ENCODE measurements at places on chromosomes 3 and 15. TPM values are rescaled to one million over a fixed set of nuclear protein-coding genes. Genes with fewer than 3 reads are reported as not detected.

Gene RLBP1
- total RNA-seq = not detected

Gene FEZF2
- total RNA-seq = not detected

Gene PIGZ
- total RNA-seq = 5.4 TPM

Gene TTLL3
- 17.6 TPM for total RNA-seq

Gene GUCA1C
- total RNA-seq = not detected

Gene FGD5
- total RNA-seq = 5.4 TPM

Gene TF
- 2.8 TPM for total RNA-seq

Gene MINDY4B
- total RNA-seq = not detected

GRCh38 chr3:55626279-55626665, 139.2 kb upstream of the WNT5A start:
- no peak for DNase-seq
- H3K36me3 ChIP-seq = no peaks in the 10 kb centered on the region
- no peaks in the 10 kb centered on the region for H3K27me3 ChIP-seq
- no peaks in the 10 kb centered on the region for H3K4me1 ChIP-seq

DNA sequence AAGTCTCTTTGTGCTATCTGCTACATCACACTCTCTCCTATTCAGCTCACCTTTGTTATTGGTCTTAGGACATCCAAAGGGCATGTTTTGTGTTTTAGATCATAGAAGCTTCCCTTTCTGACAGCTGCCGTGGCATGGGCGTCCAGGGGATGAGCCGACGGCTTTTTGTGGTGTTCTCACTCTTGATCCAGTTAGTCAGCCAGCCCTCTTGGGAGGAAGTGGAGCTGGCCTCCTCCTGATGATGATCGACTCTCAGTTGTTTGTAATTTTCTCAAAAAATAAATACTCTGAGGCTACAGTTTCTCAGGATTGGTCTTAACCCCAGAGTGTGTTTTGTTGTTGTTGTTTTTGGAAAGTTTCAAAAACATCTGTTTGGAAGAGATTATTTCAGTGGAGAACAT, 34.4 kb downstream of the BOC start:
- H3K4me1 ChIP-seq = peaks cover 10% of the 10 kb centered on the region
- no peaks in the 10 kb centered on the region for H3K27me3 ChIP-seq
- no peak overlapping the region for H3K4me3 ChIP-seq

GRCh38 chr3:14451844-14452739, 49.7 kb downstream of the SLC6A6 start:
- peak; percentile 87 for DNase-seq
- peak overlapping the region; percentile 89 for H3K27ac ChIP-seq
- H3K36me3 ChIP-seq = no peaks in the 10 kb centered on the region
- H3K4me1 ChIP-seq = peaks cover 45% of the 10 kb centered on the region
- no peak overlapping the region for H3K4me3 ChIP-seq

- DNase-seq = no peak
- no peaks in the 10 kb centered on the region for H3K36me3 ChIP-seq
- no peaks in the 10 kb centered on the region for H3K4me1 ChIP-seq
- no peaks in the 10 kb centered on the region for H3K27me3 ChIP-seq
Observed at GRCh38 chr15:92001307-92001706, 147.8 kb downstream of the SLCO3A1 start.

GRCh38 chr15:40477642-40478327, 7.0 kb downstream of the CHST14 start:
- H3K27ac ChIP-seq = no peak overlapping the region
- no peaks in the 10 kb centered on the region for H3K36me3 ChIP-seq
- H3K4me3 ChIP-seq = no peak overlapping the region
- no peaks in the 10 kb centered on the region for H3K27me3 ChIP-seq

DNA sequence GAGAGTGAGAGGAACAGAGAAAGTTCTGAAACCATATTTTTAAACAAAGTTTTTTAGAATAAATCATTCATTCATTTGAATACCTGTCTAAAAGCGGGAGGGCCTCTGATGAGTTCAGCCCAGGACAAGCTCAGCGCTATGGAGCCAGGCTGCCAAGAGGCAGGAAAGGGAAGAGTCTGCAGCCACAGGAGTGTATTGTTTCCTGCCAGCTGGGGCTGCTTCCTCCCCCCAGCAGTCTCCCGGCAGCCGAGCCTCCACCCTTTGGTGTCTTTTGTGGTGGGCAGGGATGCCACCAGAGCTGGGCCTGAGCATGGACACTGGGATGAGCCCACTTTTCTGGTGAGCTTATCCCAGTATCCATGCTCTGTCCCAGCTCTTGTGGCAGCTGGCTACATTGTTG, 199.5 kb upstream of the TPRG1 start:
- no peaks in the 10 kb centered on the region for H3K27me3 ChIP-seq
- H3K4me1 ChIP-seq = no peaks in the 10 kb centered on the region
- no peak overlapping the region for H3K4me3 ChIP-seq
- no peaks in the 10 kb centered on the region for H3K36me3 ChIP-seq
- no peak for DNase-seq
- H3K27ac ChIP-seq = no peak overlapping the region

GRCh38 chr15:39313467-39313866, 267.4 kb upstream of the THBS1 start:
- no peaks in the 10 kb centered on the region for H3K4me1 ChIP-seq
- no peak overlapping the region for H3K27ac ChIP-seq
- no peak for DNase-seq
- H3K4me3 ChIP-seq = no peak overlapping the region
- H3K36me3 ChIP-seq = no peaks in the 10 kb centered on the region
- H3K27me3 ChIP-seq = no peaks in the 10 kb centered on the region

- no peak for DNase-seq
- peak overlapping the region; percentile 34 for H3K27ac ChIP-seq
- H3K36me3 ChIP-seq = no peaks in the 10 kb centered on the region
- H3K4me3 ChIP-seq = no peak overlapping the region
Observed at GRCh38 chr3:52982839-52983238, 63.0 kb downstream of the SFMBT1 start.

- H3K36me3 ChIP-seq = no peaks in the 10 kb centered on the region
- H3K27me3 ChIP-seq = no peaks in the 10 kb centered on the region
- no peaks in the 10 kb centered on the region for H3K4me1 ChIP-seq
- H3K4me3 ChIP-seq = no peak overlapping the region
- no peak for DNase-seq
- H3K27ac ChIP-seq = no peak overlapping the region
Observed at GRCh38 chr3:143408771-143409170, 289.2 kb downstream of the CHST2 start.

DNA sequence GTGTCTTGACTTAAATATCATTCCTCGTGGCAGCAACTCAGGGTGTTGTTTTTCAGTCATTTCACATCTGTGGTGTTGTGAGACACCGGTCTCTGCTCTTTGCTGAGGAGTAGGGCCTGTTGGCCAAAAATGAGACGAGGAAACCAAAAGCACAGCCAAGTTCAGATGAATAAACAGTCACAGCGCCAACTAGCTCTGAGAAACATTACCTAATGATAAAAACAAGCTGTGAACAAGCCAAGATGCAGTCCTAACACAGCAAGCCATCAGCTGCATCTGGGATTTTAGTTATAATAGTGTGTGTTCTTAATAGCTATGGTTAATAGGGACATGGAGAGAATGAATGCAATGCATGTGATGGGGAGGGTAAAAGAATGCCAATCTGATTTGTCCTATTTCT, 843.4 kb upstream of the DPPA4 start:
- no peaks in the 10 kb centered on the region for H3K36me3 ChIP-seq
- peaks cover 6% of the 10 kb centered on the region for H3K4me1 ChIP-seq
- H3K4me3 ChIP-seq = no peak overlapping the region
- H3K27me3 ChIP-seq = no peaks in the 10 kb centered on the region
- DNase-seq = peak; percentile 20

DNA sequence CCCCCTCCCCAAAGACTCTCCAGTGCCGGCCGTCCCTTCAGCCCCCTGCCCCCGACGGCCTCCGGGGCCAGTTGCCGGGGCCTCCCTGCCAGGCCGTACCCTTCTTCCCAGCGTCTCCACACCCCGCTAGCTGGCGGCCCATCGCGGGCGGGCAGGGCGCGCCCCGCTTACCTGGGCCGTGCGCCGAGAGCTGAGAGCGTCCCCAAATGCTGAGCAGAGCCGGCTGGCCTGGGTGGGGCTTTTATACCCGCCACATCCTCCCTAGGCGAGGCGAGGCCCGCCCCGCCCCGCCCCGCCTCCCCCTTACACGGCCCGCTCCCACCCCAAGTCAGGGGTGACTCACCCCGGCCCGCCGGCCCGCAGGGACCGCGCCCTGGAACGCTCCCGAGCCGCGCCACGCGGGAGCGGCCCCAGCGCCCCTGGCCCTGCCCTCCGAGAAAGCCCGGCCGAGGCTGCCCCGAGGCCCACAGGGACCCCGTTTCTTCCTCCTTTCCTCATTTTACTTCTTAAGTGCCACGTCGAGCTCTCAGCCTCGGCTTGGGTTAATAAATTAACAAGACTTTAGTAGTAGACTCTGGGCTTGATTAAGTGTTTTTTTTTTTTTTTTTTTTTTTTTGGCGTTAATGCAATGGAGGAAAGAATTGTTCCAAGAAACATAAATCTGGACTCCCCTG, at the start of gene ANXA2:
Gene ANXA2 (minus strand): TSS at position 215 of the 674 bp plus-strand sequence. CDS start 11,911 bp downstream, outside the sequence.
- H3K27me3 ChIP-seq = no peaks in the 10 kb centered on the region
- H3K4me1 ChIP-seq = peaks cover 42% of the 10 kb centered on the region
- no peaks in the 10 kb centered on the region for H3K36me3 ChIP-seq
- peak within 1 kb of the TSS; percentile 94 for H3K27ac ChIP-seq
- DNase-seq = peak; percentile 87

- no peak overlapping the region for H3K4me3 ChIP-seq
- H3K36me3 ChIP-seq = peaks cover 60% of the 10 kb centered on the region
- H3K27ac ChIP-seq = no peak overlapping the region
- peaks cover 7% of the 10 kb centered on the region for H3K4me1 ChIP-seq
- H3K27me3 ChIP-seq = no peaks in the 10 kb centered on the region
Observed at GRCh38 chr3:170387950-170388349, 30.4 kb downstream of the SKIL start.

DNA sequence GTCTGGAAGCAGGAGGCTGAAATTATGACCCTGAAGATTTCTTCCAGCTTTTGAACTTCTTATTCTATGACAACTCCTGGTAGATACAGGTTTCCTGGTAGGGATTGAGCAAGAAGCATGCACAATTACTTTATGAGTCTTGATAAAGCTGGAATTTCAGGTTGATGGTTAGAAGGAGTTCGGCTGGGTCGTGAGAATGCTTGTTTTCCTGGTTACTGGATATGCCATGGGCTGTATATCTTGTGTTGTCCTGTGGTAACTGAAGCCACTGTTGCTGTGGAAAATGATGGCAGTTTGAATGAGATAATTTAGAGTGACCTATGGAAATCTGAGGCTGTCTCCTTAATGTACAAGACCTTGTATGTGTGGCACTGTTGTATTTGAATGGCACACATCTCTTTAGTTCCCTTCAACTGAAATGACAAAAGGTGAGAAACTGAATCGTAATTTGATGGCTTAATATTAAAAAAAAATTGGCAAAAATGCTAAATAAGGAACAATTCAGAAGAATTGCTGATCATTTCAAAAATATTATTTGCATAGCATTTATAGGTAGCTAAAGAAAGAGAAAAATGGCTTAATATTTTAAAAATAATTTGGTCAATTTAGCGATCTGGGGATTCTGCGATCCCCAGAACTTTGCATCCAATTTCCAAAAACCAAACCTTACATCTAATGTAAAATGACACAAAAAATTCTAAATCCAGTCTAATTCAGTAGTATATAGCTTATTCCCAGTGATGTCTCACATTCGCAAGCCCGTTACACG, 1.1 kb upstream of the UBE2E1 start:
- peaks cover 25% of the 10 kb centered on the region for H3K4me1 ChIP-seq
- no peaks in the 10 kb centered on the region for H3K36me3 ChIP-seq
- no peak overlapping the region for H3K27ac ChIP-seq

DNA sequence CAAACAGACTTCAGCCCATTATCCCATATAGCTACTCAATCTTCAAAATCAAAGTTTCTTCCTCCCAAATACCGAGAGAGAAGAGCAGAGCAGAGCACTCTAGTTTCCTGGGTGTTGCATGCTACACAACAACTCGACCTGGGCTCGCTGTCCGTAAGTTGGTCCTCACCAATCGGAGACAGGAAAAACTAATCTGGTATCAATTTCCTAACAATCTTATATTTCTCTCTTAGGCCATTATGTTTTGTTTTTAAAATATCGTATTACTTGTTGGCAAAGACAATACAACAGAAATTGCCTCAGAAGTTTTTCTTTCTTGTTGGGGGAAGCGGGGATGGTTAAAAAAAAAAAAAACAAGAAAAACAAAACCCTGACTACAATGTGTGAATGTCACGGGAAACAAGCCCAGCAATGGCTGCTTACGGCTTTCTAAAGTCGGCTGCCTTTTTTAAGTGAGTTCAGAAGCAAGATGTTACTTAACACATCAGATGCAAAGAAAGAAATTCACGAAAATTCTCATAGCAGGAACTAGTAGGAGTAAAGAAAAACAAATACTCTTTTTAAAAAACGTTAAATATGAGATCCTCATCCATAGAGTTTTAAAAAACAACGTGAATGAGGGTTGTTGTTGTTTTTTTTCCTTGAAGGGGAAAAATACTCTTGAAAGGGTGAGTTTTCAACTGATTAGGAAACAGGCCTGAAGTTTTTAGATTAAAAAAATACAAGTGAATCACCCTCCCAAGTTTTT, 1.9 kb downstream of the VGLL4 start:
- H3K36me3 ChIP-seq = no peaks in the 10 kb centered on the region
- peak overlapping the region; percentile 74 for H3K4me3 ChIP-seq
- H3K27me3 ChIP-seq = no peaks in the 10 kb centered on the region
- DNase-seq = peak; percentile 61
- peak overlapping the region; percentile 90 for H3K27ac ChIP-seq

DNA sequence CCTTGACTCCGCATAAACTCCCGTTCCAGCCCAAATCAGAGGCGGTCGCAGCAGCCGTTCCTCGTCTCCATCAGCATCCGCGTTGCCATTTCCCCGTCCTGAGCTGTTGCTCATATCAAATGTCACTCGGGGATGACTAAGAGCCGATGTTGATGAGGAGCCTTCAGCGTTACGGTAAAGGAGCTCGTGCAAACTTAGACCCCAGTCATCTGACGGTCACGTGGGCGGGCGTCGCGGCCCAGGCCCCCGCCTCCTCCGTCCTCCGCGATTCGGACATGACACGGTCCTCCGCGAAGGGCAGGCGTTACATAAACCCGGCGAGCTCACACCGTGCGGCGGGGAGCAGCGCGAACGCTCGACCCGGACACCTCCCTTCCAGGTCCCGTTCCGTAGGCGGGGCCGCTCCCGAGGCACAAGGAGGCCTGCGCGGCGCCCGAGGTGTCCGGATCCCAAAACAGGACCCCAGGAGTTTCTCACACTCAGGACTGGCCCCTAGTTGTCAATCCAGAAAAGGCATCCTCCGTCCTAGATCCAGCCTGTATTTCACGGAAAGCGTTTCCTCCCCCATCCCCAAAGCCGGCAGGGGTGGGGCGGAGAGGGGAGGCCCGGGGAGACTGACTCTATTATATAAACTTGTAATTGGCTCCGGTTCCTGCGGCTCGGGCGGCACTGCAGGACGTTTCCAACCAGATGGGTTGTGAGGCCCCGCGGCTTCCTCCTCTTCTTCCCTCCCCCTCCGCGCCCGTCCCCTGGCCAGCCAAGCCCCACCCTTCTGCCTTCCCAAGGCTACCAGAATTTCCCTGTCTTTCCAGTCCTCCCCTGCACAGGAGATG, 100.0 kb upstream of the IGF1R start:
- H3K4me3 ChIP-seq = peak overlapping the region; percentile 54
- peak overlapping the region; percentile 60 for H3K27ac ChIP-seq
- peaks cover 11% of the 10 kb centered on the region for H3K27me3 ChIP-seq
- peak; percentile 34 for DNase-seq

GRCh38 chr15:92155934-92156333, 237.7 kb upstream of the ST8SIA2 start:
- H3K4me3 ChIP-seq = no peak overlapping the region
- H3K36me3 ChIP-seq = no peaks in the 10 kb centered on the region
- no peak for DNase-seq
